ENCODE measurements at places on chromosomes 4 and X.

- peak; percentile 43 for DNase-seq
Observed at GRCh38 chrX:63918611-63919010, 133.6 kb upstream of the ARHGEF9 start.

DNA sequence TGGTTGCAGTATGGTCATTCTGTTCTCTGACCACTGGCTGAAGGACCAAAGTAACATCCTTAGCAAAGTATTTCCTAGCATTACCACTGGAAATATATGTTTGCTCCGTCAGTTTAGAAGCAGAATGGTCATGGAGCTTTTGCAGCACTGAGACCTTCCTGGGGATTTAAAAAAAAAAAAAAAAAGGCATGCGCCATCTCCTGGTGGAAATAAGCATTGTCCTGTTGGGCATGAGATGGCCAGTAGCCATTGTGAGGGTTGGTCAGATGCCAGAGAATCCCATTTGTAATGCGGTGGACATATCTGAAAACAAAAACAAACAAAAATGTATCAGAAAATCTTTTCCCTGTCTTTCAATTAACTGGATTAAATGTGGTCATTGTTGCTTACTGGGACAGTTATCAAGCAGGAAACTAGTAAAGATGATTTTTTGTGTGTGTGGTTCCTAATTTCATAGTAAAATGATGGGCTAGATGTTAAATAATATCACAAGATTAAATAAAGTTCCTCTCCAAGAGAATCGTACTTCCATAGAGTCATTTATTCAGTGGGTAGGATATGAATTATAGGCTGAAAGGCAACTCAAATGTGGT, 139.6 kb downstream of the SOWAHB start:
- DNase-seq = peak; percentile 45

DNA sequence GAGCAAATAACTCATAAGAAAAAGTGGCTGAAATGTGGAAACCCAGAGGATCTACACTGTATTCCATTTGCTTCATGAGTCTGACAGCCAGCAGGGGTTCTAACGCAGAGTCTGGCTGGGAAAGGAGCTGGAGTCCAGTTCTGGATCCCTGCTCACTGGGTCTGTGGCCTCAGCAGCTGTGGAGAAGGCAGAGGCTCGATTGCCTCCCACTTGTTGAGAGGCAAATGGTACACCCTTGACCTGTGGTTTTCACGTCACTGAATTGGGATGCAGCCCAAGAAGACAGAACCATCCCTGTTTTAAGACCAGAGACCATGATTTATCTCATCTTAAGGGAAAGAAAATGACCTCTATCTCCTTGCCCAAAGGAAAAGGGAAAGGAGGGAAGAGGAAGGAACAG, 147.0 kb upstream of the NOCT start:
- no peak for DNase-seq

DNA sequence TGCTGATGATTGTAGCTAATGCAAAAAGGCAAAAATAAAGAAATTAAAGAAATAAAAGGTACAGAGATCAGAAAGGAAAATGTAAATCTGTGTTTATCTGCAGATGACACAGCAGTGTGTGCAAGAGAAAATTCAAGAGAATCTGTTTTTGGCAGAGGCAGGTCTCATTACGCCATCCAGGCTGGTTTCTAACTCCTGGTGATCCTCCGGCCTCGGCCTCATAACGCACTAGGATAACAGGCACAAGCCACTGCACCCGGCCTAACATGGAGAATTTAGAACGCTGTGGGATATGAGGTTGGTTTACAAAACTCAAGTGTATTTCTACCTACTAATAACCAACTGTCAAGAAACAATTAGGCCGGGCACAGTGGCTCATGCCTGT, 29.4 kb downstream of the CTBP1 start:
- no peak for DNase-seq

DNA sequence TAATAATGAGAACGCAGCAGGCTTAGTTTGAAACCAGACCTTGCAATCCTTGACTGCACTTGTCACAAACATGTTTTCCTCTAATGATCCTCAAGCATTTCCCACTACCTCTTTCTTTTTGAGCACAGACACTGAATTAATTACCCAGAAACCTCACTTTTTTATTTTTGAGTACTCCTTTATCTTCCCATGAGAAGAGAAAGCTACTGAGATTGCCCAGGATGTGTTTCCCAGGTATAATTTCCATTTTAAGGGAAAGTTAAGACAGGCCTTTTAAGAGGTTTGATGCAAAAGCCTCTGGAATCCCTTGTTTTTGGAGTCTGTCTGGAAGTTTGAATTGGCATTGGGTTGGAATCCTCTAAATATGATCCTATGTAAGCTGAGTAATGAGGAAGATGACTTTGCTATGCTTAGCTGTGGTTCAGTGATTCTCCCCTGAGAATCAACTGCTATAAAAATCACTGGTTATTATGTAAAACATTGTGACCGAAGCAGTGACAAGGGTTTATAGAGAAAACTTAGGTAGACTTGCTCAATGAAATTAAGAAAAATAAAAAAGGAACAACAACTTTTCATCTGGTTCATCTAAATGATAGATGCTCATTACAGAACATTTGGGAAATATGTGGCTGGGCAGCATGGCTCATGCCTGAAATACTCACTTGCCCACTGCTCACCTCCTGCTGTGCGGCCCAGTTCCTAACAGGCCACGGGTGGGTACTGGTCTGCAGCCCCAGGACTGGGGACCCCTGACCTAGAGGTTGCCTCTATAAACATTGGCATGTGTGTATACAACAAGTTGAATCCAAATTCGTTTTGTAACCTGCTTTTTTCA, 10.8 kb upstream of the RHOH start:
- DNase-seq = peak; percentile 61

DNA sequence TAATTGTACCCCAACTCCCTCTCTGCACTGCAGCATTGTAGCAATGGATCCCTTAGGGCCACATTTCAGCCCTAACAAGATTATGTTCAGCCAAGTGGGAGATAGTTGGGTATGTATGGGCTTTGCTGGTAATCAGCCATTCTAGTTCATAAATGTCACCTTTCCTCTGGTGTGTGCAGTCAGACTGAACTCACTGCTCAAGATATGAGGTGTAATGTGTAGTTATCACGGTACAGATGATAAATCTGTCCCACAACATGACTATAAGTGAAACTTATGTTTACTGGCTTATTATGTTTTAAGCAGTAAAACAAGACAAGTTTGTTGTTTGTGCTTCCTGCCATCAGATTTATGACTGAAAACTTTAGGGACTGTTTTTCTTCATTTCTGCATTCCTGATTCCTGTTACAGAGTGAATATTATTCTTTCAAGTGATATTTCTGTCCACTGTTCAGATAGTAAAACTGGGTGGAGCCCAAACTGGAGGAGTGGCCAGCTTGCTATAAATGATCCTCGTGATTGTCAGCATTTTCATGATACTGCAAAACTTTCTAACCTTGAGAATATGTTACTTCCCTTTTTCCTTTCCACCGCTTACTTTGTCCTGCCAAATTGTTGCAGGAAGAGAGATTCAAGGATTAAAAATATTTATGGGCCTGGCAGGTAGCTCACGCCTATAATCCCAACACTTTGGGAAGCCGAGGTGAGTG, 44.9 kb downstream of the ANAPC4 start:
- peak; percentile 25 for DNase-seq

DNA sequence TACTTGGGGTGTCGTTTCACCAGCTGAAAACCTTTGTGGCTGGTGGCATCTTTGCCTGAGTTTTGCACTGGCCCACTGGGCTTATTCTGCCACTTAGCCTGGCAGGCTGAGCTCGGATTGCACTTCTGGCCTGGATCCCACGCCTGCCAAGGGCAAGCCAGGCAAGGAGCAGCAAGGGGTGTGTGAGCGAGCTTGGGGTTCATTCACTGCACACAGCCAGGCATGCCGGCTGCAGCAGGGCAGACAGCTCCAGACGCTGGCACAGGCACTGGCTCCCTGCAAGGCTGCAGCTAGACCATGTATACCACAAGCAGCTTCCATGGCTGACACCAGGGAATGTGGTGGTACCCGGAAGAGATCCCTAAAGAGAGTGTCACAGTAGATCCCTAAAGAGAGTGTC, 476.3 kb downstream of the EPHA5 start:
- no peak for DNase-seq

- DNase-seq = no peak
Observed at GRCh38 chr4:74534936-74535335, 90.0 kb downstream of the AREG start.

GRCh38 chr4:28788929-28789490, 1928.4 kb downstream of the STIM2 start:
- peak; percentile 7 for DNase-seq

GRCh38 chrX:107226757-107227156, 20.3 kb downstream of the DNAAF6 start:
- no peak for DNase-seq

- no peak for DNase-seq
Observed at GRCh38 chrX:147498796-147499195, 412.9 kb upstream of the FMR1 start.

DNA sequence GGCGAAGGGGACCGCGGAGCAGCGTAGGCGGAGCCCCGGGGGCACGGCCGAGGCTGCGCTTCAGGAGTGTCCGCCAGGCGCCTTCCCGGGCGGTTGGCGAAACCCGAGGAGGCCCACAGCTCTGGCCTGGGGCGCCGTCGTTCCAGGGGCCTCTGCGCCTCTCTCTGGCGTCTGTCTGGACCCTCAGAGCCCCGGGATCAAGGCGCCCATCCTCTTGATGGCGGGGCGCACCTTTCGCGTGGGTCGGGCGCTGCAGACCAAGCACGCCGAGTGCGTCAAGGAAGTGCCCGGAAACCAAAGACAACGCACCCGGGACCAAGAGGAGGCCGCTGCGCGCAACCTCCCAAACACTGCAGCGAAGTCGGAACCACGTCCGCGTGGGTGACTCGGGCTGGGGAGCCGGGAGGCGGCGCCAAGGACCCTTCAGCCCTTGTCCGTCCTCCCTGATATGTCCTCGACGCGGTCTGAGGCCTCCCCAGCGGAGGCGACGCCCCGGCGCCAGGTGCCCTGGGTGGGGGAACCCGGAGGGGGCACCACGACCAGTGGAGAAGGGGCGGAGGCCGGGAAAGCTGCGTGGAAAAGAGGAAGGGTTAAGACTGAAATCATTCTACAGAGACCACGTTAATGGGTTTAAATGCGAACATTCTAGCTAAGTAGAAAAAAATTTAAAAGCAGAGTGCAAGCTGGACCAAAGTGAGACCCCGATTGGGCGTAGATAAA, 9.9 kb downstream of the HMX1 start:
- DNase-seq = no peak

DNA sequence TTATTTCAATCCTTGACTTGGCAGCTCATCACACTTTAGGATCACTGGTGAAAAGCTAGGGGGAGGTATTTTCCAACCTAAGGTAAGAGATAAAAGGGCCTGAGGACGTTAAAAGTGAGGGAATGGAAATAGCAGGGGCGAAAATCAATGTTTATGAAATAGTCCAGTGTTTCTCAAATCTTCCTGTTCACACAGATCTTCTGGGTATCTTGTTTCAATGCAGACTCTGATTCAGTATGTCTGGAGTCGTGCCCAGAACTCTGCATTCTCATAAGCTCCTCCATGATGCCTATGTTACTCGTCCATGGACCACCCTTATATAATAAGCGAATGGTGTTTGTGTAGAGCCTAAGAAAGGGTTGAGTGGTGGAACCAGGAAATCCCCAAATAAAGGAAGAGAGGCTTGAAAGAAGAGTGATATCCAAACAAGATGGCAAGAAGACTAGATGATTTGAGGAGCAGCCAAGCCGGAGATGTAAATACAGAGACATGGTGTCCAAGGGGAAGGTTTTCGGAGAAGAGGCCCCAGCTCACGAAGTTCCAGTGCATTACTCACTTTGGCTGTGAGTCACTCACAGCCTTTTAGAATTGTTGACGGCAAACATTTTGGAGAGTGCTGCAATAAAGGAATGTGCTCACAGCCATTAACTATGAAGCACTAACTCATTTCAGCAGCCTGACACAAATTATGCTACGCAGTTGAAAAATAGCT, 215.6 kb upstream of the PPARGC1A start:
- no peak for DNase-seq

DNA sequence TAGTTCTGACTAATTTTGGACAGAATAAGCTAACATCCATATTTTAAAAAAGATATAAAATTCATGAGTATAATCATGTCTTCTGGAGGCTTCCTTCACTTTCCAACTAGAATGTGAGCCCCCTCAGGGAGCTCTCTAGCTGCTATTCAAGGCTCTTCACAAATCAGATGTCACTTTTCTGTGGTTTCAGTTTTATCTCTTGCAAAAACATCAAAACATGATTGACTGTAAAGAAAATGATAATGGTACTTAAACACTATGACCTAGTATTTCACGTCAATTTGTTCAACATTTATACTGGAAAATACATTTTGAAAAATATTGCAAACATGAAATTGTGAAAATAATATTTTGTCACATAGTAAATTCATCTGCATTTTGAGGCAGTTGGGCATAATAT, 234.2 kb downstream of the UNC5C start:
- no peak for DNase-seq

- no peak for DNase-seq
Observed at GRCh38 chr4:83574247-83574646, 38.3 kb downstream of the GPAT3 start.

DNA sequence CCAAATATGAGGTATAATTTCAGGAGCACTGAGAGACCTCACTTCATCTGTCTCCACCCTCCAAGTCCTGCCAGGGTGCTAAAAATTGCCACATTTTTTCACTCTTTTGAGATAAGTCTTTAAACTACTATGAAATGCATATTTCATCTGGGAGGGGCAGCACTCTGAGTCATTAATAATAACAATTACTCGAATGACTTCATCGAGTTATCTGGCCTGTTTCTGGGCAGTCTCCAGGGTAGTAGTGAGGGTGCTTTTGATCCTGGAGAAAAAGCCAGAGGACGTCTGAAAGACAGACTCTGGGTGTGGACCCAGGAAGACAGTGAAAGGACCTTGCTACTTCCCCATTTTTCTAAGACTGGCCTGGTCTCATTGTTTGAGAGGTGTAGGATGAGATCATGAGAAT, 42.3 kb upstream of the SRD5A3 start:
- no peak for DNase-seq

GRCh38 chr4:76696109-76696508, 201.8 kb downstream of the SOWAHB start:
- DNase-seq = no peak

DNA sequence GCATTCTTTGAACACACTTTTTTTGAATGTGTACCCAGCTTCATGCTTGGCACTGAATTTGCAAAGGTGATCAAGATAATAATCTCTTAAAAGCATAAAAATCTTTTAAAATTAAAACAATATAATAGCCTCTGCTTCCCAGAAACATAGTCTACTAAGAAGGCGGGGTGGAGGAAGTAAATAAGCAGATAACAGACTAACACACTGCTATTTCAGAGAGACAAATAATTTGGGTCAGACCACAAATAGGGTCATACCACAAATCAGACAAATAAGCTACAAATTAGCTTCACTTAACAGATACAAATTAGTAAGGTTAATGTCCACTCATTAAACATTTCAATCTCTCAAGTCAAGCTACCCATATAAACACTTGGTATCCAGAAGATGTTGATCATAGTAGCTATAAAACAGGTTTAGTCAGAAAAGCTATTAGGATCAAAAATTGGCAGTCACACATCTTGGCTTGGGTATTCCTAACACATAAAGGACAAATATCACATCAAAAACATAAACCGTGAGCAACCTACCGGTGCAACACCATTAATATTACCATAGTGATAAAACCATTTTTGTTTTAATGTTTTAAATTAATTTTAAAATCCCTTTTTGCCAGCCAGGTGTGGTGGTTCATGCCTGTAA, 47.3 kb downstream of the PPP3CA start:
- DNase-seq = no peak

GRCh38 chrX:103396186-103396585, 19.8 kb downstream of the BEX3 start:
- DNase-seq = no peak

GRCh38 chrX:43805579-43805978, 76.7 kb downstream of the MAOB start:
- DNase-seq = no peak
